ENCODE measurements at places on chromosomes 1 and 21.

- no peak for DNase-seq
Measured at GRCh38 chr1:116881879-116882520, 27.7 kb upstream of the PTGFRN start.

GRCh38 chr1:112544751-112545150 lies 36.0 kb downstream of the WNT2B start:
- no peak for DNase-seq

- DNase-seq, result no peak
Measured at GRCh38 chr1:176577646-176578197, 114.7 kb downstream of the PAPPA2 start.

DNA sequence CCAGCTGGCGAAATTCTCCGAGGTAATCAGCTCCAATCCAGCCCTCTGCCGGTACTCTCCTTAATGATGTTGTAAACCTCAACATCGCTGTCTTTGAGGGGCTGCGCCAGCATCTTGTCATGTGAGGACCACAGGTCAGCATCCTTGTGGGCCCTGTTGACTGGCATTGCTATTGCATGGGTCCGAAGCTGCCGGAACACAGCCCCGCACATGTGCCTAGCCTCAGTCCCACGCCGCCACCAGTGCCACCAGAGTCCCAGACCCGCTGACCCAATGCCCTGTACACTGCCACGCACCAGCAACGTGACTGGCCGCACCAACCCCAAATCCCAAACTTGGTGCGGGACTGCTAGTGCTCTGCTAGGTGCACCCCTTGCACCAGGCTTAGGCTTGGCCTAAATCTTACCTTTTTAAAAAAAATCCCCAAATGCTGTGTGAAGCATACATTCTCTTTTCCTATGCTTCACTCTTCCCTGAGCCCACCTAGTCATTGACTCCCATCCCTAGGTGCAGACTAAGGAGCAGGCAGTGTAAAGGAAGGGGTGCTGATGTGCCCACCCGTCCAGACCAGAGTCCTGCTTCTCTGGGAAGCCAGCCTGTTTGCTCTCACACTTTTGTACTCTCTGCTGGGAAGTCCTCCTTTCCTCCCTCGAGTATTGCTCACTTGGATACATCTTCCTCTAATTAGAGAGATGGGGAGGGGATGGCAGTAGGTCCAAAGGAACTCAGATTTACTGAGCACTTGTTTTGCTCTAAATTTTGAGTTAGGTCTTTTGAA lies 81.9 kb upstream of the ARTN start:
- DNase-seq, result no peak

GRCh38 chr1:205813755-205814058 lies 709 bp upstream of the SLC41A1 start:
- DNase-seq, result no peak

GRCh38 chr1:193030280-193030679 lies 28.9 kb downstream of the UCHL5 start:
- no peak for DNase-seq

- no peak for DNase-seq
Measured at GRCh38 chr1:241822846-241823245, 25.2 kb upstream of the EXO1 start.

GRCh38 chr1:23910553-23911246 lies 2.5 kb downstream of the CNR2 start:
- no peak for DNase-seq

- no peak for DNase-seq
Measured at GRCh38 chr1:62265956-62266935, 53.0 kb downstream of the KANK4 start.

DNA sequence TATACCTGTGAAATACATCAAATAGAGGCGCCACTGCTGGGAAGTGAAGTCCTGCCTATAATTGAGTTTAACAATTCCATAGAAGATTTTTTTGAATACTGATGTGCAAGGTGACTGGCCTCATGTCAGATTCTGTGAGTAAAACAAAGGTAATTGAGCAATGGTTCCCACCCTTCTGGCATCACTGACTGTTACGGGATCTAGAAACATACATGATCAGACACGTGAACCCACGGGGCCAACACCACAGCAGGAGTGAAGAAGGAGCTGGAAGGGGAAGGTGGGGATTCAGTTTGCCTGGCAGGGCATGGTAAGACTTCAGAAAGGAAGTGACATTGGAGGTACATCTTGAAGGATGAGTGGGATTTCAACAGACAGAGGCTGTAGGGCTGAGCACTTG lies 270.2 kb downstream of the DISC1 start:
- no peak for DNase-seq

GRCh38 chr1:209621741-209622655 lies 30.2 kb downstream of the LAMB3 start:
- DNase-seq, result no peak

DNA sequence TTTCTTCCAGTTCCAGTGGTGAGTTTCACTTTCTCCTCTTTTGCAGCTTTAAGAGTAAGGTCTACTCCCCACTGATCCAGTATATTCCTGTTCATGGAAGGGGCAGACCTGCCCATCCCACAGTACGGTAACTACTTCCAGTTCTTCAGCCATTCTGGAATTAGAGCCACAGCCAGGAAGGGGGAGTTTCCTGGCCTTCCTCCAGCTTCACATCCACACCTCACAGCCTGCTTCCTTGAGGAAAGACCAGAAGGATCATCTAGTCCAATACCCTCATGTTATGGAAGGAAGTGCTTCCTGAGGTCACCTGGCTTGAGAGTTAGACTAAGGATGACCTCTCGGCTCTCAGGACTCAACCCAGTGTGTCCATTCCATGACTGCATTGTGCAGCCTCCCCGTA lies 597.8 kb downstream of the KIF26B start:
- DNase-seq, result no peak

DNA sequence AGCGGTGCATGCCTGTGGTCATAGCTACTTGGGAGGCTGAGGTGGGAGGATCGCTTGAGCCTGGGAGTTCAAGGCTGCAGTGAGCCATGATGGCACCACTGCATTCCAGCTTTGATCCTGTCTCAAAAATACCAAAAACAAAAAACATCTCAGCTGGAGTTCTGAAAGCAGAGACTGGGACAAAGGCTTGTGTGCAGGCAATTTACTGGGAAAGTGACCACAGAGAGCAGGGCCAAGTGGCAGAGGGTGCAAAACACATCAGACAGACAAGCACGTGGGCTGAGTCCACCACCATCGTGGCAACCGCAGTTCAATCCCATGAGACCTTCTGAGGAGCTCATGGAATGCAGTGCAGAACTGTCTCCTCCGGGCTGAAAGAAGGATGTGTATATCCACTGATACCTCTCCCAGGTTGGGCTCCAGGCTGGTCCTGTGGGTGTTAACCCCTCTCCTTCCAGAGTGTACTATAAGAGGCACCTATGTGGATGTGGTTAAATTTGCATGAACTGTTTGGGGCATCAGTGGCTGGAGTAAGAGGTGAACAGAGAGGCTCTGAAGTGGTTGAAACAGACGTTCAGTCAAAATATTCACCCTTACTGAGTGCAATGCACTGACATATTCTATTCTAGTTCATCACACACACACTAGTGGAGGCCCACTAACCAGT lies 10.8 kb downstream of the PIGP start:
- no peak for DNase-seq

GRCh38 chr1:162946701-162947100 lies 85.7 kb upstream of the CCDC190 start:
- no peak for DNase-seq

DNA sequence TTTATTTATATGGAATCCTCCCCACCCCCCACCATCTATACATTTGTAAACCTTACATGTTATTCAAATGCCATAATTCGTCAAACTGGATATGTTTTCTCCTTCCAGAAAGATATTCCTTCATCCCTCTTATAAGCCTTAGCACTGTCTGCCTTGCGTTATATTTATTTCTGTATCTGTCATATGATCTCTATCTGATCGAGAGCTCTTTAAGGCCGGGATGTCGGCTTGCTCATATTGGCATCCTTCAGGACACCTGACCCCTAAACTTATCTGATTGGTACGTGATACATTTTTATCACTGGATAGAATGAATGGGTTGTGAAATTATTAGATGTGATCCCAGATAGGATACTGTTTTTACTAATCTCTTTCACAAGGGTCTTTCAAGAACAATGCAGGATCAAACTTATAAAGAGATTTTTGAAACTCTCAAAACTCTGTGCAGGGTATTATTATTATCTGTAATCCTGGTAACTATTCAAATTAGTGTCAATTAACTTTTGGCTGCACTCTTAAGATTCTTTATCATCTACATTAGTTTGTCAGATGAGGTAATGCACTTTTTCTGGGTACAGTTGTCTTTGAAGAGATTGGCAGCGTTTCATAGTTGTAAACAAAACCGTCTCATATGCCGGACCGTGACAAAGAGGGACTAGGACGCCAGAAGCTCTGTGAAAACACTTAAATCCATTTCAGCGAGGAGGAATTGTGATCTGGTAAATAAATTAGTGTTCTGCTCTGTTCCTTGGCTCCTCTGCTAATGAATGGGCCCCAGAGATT lies 152.0 kb downstream of the KIF26B start:
- no peak for DNase-seq

- no peak for DNase-seq
Measured at GRCh38 chr1:82161700-82162141, 361.0 kb downstream of the ADGRL2 start.

DNA sequence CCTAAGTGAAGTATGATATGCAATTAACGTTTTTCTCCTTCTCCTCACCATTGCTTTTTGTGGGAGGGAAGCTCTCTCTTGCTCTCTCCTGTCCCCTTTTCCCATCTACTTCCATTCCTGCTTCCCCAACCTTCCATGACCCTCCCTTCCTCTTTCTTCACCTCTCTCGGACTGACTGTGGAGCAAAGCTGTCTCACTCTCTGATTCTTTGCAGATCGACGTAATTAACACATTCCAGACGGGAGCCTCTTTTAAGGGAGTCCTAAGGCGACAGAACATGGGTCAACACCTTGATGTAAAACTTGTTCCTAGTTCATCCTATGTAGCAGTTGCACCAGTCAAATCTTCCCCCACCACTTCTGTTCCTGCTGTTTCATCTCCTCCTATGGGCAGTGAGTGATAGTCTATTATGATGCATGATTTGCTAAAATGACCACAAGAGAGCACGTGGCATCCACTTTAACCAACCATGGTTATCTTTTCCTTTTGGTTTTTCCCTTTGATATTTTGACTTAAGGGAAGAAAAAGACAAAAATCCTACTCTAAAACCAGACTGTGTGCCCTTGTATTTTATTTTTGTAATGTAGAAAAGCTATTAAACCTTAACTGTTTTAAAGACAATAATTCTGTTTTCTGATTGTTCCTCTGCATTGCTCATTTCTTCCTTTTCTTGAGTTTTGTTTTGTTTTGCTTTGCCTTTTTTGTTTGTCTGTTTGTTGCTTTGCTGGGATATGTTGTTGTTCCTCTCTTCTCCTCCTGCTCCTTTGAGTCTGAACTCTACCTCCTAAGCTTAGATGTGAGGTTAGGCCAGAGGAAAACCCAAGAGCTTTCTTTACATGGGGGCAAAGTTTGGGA lies 31.7 kb upstream of the LAX1 start:
- DNase-seq, result no peak

DNA sequence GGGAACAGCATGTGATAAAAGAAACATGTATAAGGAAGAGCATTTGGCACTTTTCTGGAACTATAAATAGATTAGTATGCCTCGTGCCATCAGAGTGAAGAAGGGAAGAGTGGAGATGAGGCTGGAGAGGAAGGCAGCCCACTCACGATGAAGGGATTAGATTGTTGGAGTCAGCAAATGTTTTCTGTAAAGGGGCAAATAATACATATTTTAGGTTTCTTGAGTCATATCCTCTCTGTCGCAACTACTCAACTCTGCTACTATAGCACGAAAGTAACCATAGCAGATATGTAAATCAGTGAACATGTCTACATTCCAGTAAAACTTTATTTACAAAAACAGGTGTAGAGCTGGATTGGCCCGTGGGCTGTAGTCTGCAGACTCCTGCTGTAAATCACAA lies 147.8 kb downstream of the TENT5C start:
- DNase-seq, result no peak

- no peak for DNase-seq
Measured at GRCh38 chr1:210129759-210130158, 102.8 kb upstream of the SERTAD4 start.

DNA sequence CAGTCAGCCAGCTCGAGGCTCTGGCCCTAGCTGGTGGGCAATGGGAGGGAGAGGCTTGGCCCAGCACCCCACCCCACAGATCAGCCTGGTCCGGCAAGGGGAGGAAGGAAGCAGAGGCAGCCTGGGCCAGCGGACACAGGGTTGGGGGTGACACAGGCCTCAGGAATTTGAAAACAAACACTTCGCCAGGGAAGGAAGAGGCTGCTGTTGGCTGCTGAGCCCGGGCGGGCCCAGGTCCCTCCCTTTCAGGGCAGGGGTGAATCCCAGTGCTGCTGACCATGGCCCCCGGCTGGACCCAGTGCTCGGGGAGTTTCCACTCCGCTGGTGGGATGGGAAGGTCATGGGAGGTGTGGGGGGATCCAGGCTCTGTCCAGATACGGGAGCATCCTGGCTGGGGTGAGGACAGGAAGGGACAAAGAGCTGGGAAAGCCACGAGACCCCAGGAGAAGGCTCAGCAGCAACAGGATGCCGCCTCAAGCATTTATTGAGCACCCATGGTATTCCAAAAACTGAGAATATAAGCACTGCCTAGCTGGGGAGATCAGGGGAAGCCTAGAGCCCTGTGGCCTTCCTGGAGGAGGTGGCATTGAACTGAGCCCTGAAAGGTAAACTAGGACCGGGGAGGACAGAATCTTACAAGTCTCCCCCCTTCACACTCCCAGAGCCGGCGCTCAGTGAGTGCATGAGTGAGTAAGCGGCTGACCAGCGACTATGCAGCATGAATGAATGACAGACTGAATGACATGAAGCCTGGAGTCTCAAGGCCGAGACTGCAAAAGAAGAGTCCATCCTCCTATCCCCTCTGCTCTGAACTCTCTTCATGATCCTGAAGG lies 26.2 kb upstream of the EPHA2 start:
- DNase-seq, result no peak

GRCh38 chr1:199858856-199859255 lies 168.7 kb upstream of the NR5A2 start:
- no peak for DNase-seq

- no peak for DNase-seq
Measured at GRCh38 chr1:218473522-218473921, 128.4 kb downstream of the TGFB2 start.

DNA sequence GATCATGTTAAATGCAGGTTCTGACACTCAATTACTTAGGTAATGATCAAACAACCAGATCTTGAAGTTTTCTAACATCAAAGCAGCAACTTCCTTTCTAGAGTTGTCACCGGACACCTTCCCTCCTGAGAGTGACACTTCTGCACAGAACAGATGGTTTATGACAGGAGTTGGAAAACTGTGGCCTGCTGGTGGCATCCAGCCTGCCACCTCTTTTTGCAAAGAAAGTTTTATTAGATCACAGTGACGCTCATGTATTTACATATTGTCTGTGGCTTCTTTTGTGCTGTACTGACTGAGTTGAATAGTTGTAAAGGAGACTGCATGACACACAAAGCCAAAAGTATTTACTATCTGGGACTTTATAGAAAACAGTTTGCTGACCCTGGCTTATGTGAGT lies 28.3 kb downstream of the DDR2 start:
- no peak for DNase-seq

All from GM12892 (cell line).